ENCODE measurements at places on chromosomes 12 and 14.

DNA sequence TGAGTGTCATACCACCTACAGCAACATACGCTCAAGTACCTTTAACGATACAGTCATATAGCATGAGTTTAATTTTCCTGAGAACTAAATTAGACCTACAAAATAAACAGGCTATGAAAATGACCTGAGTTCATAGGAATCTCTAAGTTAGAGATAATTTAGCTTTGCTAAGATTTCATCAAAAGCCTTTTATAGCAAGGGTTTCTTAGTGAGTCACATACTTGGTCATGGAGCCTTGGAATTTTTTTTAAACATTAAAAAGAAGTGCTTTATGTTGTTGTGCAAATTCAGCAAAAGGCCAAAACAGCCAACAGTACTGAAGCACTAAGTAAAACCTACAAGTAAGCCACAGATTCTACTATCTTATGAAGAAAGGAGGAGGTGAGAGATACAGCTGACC is 93.6 kb upstream of the FERMT2 start:
- no peak for ATAC-seq

- no peak for ATAC-seq
These were observed 440.7 kb downstream of the KCNH5 start for GRCh38 chr14:62604524-62604923.

DNA sequence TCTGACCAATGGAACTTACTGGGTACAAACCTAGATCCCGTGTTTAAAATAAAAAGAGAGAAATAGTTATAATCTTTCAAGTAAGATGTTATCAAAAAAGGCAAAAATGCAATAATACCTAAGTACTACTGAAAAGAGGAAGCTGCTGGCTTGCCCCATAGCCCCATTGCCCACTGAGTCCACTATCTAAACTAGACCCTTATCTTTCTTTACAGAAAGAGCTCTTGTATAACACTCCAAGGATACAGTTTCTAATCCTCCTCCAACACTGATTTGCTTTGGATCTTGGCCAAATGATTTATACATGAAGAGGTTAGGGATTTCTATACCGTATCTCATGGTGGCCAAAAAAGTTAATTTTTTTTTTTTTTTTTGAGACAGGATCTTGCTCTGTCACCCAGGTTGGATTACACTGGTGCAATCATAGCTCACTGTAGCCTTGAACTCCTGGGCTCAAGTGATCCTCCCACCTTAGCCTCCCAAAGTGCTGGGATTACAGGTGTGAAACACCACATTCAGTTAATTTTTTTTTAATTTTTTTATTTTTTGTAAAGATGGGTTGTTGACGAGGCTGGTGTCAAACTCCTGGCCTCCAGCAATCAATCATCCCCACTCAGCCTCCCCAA is 2.6 kb downstream of the GXYLT1 start:
- ATAC-seq, result no peak

GRCh38 chr12:106960443-106960842 is 4.7 kb downstream of the TMEM263 start:
- ATAC-seq, result no peak

DNA sequence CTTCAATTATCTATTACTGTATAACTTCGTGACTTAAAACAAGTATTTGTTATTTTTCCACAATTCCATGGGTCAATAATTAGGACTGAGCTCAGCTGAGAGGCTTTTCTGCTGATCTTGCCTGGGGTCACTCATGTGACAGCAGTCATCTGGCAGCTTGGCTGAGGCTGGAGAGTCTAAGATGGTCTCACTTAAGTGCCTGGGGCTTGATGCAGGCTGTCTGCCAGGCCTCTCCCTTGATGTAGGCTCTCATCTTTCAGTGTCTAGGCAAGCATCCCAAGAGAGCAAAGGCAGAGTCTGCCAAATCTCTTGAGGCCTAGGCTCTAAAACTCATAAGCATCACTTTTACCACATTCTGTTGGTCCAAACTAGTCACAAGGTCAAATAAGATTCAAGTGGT is 93.2 kb downstream of the NKX2-1 start:
- ATAC-seq, result no peak

DNA sequence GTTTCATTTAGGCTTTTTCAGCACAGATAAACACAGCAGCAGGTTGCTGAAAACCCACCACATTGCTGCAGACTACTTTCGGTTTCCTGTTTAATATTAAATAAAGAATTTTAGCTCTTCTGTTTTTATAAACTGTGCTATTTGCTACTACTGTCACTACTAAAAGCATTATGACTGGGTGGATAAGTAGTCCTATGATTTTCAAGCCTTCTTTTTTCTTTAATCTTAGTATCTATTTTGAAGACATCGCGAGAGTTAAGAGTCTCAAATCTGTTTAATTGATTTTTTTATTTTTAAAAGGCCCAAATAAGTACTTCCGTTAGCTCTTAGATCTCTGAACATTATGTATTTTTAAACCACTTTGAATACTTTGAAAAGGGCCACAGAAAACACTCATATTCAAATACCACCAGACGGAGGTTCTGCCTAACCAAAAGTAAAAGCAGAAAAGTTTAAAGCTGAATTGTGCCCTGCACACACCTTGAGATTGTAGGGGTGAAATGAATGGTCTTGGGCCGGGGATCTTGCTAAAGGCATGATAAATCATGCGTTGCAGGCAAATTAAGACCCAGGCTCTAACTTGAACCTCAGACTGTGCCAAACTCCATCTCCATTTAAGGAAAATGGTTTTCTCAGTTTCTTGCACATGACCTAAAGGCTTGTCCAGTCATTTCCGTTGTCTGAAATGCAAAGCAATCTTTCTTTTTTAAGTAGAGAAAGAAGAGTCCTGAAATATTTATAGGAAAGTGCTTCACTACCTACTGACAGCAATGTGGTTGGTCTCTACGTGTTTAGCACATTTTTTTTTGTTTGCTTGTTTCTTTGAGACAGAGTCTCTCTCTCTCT is 13.6 kb upstream of the FOXN3 start:
- peak; percentile 84 for ATAC-seq

- no peak for ATAC-seq
These were observed 31.1 kb upstream of the BEGAIN start for GRCh38 chr14:100618318-100618693.

- ATAC-seq, result no peak
These were observed 931.4 kb downstream of the DIO2 start for GRCh38 chr14:79279645-79280597.

- no peak for ATAC-seq
These were observed 396.8 kb downstream of the RPS29 start for GRCh38 chr14:49189375-49189774.

GRCh38 chr12:121610239-121611149 is 15.8 kb upstream of the ORAI1 start:
- no peak for ATAC-seq

DNA sequence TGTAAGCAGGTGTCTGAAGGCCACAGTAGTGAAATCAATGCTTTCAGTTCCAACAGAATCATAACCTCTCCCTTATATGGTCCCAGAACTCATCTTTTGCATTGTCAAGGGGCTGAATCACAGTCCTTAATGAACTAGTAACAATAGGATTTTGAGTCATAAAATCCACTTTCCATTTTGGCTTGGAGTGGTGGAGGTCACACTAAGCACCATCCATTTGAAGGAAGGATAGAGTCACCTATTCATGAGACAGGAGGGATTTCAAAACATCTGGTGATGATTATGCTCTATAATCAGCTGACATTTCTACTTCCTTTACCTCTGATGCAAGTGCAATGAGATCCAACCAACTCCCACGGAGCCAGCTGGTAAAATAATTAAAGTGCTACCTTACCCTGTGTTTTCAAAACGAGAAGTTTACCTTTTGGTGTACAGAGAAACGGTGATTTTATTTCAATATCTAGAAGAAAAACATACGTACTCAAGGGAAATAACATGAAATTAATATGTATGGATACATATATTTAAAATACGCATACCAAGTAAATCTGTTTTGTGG is 59.1 kb downstream of the TMEM132D start:
- ATAC-seq, result no peak

GRCh38 chr12:2813214-2814185 is 1.0 kb downstream of the ITFG2 start:
- ATAC-seq, result no peak

GRCh38 chr12:2284857-2285256 is 232.1 kb downstream of the CACNA1C start:
- no peak for ATAC-seq

DNA sequence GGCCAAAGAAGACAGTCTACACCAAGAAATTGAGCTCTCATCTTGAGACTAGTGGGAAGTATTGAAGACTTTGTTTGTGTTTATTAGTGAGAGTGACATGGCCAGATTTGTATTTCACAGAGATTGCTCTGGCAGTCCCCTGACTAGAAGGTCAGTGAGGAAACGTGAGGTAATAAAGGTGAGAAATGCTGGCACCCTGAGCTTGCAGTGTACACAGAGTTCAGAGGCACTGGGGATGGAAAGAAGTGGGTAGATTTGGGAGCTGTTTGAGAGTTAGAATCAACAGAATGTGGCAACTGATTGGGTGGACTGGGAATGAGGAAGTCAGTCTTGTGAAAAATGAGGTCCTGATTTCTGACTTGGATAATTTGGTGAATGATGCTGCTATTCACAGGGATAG is 336.9 kb downstream of the SNAPC1 start:
- ATAC-seq, result no peak

DNA sequence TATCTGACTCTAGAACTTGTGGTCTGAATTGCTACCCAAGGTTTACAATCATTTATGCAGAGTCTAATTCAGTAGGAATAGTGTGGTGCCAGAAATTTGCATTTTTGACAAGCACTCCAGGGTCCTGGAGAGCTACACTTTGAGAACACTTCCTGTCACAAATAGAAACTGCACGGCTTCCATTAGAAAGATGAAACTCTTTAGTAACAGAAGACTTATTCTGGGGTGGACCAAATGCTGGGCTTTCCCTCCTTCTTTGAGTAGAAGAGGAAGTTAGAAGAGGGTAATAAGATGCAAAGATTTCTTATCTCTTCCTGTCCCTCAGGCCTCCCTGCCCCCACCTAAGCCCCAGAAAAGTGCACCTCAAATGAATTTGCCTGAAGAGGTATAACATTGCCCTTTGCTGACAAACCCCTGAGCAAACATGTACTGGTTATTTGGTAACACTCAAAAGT is 28.4 kb downstream of the DGLUCY start:
- no peak for ATAC-seq

- no peak for ATAC-seq
These were observed 41.7 kb downstream of the PPP1R13B start for GRCh38 chr14:103805708-103806107.

- no peak for ATAC-seq
These were observed 64.6 kb upstream of the LMO3 start for GRCh38 chr12:16670456-16671050.

DNA sequence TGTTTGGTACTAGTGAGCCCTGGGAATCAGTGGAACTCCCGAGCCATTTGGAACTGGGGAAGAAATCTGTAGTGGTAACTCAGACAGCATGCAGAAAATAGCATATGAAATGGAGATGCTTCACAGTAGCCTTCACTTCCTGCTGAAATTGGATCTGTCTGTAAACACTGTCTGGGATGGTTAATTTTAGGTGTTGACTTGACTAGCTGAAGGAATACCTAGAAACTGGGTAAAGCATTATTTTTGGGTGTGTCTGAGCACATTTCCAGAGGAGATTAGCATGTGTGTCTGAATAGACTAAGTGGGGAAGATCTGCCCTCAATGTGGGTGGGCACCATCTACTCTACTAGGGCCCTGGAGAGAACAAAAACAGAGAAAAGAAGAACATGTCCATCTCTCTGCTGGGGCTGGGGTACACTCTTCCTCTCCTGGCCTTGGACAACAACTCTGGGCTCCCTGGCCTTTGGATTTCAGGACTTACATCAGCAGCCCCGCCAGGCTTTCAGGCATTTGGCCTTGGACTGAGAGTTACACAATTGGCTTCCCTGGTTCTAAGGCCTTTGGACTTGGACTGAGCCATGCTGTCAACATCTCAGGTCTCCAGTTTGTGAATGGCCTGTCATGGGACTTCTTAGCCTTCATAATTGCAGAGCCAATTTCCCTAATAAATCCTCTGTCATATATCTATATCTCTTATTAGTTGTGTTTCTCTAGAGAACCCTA is 14.0 kb upstream of the CRADD start:
- ATAC-seq, result no peak

GRCh38 chr14:50417853-50418252 is 21.2 kb upstream of the CDKL1 start:
- ATAC-seq, result no peak

DNA sequence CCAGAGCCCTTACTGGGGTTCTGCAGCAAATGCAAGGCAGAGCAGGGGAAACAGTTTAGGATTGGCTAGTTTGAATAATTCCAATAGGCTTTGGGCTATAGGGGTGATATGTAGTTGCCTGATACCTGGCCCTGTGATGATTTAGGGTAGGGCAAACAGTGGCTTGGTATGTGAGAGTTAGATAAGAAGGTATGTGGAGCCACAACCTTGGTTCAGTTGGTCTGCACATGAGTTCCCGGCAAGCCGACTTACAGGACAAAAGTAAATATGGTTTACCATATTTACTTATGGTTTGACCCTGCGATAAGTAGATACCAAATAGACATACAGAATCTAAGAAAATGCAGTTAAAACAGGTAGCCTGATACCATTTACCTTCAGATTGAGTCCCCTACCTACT is 8.3 kb upstream of the CAPRIN2 start:
- ATAC-seq, result no peak

DNA sequence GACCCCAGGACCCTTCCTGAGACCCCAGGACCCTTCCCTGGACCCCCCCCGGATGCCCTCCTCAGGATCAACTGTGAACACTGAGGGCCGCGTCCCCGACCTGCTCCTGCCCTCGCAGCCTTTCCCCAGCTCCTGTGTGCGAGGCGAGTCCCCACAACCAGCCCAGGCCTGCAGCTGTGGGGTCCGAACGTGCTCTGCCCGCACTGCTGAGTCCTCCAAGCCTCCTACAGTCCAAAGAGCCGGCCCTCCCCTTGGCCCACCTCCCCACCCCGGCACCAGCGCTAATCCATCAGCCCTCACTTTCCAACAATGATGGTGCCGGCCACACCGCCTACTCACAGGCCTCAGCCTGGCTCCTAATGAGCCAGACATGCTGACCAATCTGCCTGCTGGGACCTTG is 26.2 kb upstream of the ANKLE2 start:
- ATAC-seq, result no peak

GRCh38 chr14:88621100-88621499 is 58.3 kb downstream of the ZC3H14 start:
- ATAC-seq, result no peak

DNA sequence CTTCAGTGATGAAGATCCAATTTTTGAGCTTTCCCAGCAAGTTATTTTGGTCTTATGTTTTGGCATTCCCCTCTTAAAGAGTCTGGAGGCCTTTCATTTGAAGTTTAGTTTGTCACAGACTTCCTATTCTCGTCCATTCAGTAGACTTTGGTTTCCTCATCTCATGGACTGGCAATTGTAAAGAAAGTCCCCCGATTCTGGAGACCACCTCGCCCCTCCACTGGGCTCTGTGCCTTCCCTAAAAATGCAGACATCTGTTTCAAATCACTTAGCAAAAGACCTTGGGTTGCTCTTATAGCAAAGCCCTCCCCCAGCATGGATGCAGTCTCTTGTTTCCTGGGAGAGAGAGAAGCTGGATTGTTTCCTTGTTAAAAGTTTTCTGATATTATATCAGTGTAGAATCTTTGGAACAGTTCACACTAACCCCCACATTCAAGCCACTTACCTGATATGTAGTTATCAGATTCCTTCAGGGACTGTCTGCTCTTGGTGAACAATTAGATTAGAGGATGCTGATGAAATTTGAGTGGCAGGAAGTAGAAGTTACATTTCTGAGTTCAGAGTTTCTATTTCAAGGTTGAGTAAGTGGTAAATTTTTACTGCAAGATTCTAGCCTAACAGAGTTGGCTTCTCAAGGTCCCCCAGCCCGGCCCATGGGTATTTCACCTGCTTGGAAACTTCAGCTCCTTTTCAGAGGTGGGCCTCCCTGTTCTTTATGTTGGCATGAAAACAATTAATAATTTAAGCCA is 56.3 kb downstream of the PLXNC1 start:
- peak; percentile 8 for ATAC-seq

- ATAC-seq, result no peak
These were observed 44.7 kb downstream of the GPHB5 start for GRCh38 chr14:63273717-63274655.

All from activated CD4-positive, CD25-positive, alpha-beta regulatory T cell treated with anti-CD3 and anti-CD28 coated beads, Interleukin-2, amount 50 U/mL, for 24 hours (primary cell).